ENCODE measurements at places on chromosomes 6 and 20. TPM values are rescaled to one million over a fixed set of nuclear protein-coding genes. Genes with fewer than 3 reads are reported as not detected.

BPIFB1 gene
- total RNA-seq = not detected

NOTCH4 gene
- total RNA-seq = 1.6 TPM

FIG4 gene
- 17.7 TPM for total RNA-seq

DNA sequence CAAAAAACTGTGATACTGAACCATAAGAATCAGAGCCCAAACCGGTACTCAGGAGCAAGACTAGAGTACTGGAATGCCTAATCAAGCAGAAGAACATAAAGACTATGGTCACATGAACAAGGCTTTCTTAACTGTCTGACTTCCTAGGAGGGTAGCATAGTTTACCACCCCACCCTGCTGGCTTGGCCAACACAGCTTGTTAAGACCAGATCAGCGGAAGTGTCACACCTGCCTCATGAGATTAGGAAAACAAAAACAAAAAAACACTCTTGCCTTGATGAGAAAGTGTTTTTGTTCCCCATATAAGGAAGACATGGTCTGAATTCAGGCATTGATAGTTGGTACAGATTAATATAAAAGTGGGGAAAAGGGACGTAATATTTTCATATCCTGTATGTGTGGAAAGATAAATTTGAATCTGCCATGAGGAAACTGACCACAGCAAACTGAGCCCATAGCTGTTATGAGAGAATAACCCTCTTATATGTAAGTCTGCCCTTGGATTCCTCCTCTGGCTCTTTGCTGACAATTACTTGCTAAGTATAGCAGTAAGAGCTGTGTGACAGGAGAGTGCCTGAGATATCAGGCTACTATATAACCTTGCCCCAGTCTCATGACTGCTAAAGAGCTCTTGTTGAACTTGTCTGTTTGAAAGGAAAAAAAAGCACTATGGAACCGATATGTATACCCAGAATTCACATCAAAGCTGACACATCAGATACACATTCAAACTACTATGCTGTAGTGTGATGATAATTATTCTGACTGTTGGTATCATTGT is 197.1 kb downstream of the EPHA7 start:
- DNase-seq = no peak

GRCh38 chr6:139337830-139338229 is 36.6 kb downstream of the CITED2 start:
- DNase-seq = no peak

DNA sequence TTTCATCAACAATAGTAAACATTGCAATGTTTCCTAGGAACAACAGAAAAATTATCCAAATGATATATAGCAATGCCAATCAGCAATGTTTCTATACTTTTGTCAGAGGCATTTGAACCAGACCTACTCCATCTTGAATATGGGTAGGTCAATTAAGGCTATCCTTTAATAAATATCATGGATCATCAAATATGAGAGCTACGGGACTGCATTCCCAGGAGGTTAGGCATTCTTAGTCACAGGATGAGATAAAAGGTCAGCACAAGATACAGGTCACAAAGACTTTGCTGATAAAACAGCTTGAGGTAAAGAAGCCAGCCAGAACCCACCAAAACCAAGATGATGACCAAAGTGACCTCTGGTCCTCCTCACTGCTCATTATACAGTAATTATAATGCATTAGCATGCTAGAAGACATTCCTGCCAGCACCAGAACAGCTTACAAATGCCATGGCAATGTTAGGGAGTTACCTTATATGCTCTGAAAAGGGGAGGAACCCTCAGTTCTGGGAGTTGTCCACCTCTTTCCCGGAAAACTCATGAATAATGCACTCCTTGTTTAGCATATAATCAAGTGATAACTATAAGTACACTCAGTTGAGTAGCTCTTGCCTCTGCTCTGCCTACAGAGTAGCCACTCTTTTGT is 8.6 kb upstream of the SERPINB6 start:
- DNase-seq = no peak

Data from fibroblast of villous mesenchyme (primary cell).